ENCODE measurements at places on chromosomes 3 and 15.
A peak's percentile ranks its signal among the peaks of the same experiment; 100 is the strongest.

GRCh38 chr15:68729789-68730411 is 90.8 kb downstream of the ANP32A start:
- DNase-seq = peak; percentile 19

DNA sequence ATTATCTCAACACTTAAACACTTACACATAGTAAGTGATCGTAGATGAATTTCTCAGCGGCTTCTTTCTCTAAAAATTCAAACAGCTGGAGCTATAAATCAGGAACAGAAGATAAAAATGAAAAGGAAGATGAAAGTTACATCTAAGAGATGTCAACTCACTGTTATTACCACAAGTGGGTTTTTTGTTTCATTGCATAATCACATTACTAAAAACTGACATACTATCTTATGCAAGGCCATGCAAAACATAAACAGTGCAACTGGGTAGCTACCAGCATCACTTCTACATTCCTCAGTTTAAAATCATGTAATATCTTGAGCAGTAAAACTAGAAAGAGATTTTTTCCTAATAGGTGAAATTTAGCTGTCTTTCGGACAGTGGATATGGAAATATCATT is 14.9 kb downstream of the MINDY4B start:
- no peak for DNase-seq

GRCh38 chr3:121645054-121645453 is 15.6 kb downstream of the HCLS1 start:
- DNase-seq = no peak

DNA sequence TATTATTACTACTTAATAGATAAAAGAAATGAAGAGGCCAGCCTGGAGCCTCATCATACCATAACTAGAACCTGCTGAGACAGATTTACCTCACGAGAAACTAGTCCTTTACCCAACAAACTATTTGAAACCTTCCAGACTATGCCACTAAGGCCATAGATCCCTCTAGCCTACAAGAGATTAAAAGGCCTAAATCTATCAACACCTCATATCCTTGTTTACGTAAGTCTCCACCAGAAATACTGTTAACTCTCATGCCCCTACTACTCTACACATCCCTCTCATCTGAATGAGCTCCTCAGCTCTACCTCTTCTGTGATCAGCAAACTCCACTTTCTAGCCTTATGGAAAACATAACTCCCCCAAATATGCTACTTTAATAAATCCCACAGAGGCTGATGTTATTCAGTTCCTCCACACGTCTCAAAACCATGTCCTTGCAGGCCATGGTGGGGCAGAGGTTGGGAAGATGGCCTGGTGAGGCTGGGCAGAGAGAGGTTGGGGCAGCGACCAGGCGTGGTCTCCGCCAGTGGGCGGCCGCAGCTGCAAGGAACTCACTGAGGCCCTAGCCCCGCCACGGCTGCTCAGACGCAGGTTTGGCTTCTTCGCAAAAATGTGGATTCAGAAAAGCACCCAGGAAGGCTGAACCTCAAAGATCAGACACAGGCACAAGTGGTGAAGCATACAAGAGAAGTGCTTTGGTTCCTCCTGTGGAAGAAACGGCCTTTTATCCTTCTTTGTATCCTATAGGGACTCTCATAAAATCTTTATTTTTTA is 65.8 kb downstream of the GSK3B start:
- no peak for DNase-seq

DNA sequence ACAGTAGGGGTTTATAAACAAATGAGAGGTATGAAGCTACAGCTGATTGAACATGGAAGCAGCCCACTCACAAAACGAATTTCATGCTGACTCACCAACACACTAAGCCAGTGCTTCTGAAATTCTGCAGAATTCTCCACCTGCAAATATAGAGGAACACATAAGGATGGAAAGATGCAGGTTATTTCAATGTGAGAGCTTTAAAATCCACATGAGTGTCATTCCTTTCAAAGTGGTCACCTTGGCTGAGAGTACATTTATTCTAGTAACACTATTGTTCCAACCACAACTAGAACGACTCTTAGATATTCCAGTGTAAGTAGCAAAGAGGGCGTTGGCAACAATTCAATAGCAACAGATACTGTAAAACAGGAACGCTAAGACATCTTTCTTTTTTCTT is 189.9 kb upstream of the TSC22D2 start:
- DNase-seq = no peak

- no peak for DNase-seq
These were observed 2.0 kb downstream of the MECOM start for GRCh38 chr3:169661361-169662131.

DNA sequence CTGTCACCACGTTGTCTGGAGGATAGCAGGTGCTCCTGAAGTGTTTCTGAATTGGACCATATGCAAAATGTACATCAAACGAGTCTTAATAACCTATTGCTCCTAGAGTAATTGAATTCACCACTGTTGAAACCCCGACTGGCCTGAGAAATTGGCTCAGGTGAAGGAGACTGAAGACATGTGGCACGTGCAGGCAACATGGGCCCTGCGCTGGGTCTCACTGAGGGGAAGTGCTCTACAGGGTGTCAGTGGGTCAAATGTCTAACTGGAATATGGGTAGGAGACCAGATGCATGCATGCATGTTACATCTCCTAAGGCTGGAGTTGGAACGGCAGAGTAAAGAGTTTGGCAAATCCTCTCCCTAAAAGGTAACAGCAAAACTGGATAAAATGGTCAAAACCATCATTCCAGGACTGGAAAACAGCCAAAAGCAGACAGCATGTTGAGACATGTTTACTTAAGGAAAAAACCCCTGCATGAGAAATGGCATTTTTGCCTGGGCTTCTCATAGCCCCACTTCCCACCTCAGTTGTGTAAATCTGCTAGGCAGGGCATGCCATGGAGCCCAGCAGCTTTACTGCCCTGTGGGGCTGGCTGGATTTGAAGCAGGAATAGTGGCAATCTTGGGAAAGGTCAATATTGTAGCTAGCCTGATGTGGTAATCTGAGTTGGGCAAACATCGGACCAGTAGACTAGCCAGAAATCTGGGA is 131.3 kb downstream of the TJP1 start:
- no peak for DNase-seq

- no peak for DNase-seq
These were observed 249.1 kb upstream of the MCTP2 start for GRCh38 chr15:93982226-93982727.

DNA sequence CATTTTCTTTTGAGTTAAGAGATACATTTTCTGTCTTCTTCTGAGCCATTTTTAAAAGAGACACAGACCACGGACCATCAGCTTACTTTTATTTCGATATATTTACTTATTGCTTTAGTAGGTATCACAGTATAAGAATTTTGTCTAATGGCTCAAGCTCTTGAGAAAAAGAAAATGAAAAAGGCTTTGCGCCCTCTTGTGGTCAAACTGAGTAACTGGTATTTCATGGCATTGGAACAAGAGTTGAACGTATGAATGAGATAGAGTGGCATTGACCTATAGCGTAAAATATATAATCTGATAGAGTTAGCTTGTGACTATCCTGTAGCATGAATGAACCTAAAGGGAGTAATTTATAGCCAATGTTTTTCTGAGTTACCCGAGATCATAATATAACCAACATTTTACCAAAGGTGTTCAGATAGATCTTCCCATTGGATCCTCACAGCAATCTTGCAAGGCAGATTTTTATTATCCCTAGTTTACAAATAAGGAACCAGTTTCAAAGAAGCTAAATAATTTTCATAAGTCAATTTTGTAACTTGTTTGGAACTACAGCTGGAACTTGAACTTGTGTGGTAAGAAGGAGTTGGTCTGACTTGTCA is 154.6 kb downstream of the POLR2M start:
- DNase-seq = peak; percentile 57

Data from astrocyte of the cerebellum (primary cell).